ENCODE measurements at places on chromosomes 2 and 18.

GRCh38 chr18:25648716-25649260 is 296.8 kb upstream of the ZNF521 start:
- no peak for DNase-seq

DNA sequence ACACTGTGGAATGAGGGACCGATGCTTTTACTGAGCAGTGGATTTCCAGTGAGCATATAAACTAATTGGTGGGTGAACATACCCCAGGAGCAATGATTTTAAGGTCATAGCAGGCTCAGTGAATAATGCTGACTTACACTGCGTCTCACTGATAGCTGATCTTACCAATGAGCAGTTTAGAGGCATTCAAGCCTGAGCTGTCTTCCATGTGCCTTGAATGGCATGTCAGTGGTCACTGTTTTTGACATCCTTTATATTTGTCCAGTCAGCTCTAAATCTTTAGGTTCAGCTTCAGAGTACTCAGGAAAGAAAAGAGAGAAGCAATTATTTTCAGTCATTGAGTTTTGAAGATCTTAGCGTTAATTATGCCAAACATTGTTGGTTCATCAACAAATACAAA is 88.3 kb downstream of the CAMKMT start:
- DNase-seq: no peak

DNA sequence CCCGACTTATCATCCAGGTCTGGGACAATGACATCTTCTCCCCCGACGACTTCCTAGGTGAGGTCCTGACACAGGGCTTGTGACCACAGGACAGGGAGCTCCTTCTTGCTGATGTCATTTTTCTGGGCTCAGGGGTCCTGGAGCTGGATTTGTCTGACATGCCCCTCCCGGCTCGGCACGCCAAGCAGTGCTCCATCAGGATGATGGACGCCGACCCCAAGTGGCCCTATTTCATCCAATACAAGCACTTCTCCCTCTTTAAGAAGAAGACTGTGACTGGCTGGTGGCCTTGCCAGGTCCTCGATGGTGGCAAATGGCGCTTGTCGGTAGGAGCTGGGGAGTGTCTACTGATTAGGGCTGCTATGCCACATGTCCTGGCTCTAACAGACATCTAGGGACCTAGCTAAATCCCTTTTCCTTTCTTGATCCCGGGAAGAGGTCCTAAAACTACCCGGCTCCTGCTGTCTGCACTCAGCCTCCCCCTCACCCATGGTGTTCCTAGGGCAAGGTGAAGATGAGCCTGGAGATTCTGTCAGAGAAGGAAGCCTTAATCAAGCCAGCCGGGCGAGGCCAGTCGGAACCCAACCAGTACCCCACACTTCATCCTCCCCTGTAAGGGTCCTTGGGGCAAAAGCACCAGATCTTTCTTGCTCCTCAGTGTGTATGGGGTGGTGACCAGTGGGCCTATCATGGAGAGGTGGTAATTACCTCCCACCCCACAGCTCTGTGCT is 36.7 kb downstream of the LMAN2L start:
- no peak for DNase-seq

DNA sequence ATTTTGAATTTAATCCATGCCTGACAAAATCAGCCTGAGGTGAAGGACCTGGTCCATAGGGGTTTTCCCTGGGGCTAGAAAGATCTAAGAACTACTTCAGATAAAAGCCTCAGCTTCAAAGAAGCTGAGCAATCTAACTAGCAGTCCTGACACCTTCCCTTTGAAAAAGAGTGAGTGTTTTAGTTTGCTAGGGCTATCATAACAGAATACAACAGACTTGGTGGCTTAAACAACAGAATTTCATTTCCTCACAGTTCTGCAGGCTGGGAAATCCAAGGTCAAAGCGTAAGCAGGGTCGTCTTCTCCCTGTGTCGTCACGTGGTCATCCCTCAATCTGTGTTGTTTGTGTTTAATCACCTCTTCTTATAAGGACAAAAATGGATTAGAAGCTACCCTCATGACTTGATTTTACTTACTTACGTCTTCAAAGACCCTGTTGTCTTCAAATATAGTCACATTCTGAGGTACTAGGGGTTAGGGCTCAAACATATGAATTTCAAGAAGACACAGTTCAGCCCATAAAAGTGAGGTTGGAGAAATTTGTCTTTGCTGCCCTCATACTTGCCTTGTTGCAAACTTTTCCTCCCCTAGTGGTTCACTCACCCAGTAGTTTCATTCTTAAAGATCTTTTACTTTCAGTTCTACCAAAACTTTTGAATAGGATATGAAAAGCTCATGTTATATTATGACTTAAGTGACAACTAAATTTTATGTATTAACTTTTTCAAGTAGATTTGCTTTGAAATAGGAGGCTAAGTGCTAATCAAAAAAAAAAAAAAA is 673.8 kb downstream of the ARHGAP15 start:
- DNase-seq: no peak

DNA sequence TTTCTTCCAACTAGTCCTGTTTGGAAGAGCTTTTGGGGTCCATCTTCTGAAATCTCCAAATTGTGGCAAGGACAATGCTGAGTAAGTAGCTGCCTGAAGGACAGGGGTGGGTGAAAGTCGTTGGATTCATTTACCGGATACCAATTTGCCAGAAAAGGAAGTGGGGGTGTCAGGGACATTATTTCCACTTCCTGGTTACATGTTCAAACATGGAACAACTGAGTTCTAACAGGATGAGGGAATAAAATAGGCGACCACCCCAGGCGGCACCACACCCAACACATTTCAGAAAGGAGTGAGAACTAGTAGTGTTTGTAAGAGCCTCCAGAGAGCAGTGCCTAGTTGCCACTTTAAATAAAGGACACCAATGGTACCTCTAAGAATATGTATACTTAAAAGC is 158.6 kb upstream of the SERTAD2 start:
- DNase-seq: no peak

DNA sequence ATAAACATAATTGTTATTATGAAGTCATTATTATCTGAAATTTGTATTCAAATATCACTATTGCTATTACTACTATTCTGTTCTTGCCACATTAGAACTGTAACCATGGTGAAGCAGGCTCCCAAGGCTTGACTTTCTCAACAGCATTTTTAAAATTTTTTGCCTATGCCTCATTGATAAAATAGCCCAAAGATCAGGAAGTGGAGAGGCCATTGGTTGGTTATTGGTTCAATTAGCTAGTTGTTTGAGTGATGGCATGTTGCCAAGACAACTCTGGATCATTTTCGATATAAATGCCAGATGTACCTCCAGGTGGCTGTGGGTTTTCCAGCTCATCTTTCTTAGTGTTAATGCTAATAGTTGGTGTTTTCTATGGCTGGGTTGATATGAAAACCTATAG is 513.5 kb downstream of the TRIB2 start:
- DNase-seq: no peak

GRCh38 chr2:132773331-132773730 is 103.3 kb upstream of the LYPD1 start:
- DNase-seq: no peak

GRCh38 chr2:201930043-201930442 is 103.6 kb upstream of the FZD7 start:
- no peak for DNase-seq

DNA sequence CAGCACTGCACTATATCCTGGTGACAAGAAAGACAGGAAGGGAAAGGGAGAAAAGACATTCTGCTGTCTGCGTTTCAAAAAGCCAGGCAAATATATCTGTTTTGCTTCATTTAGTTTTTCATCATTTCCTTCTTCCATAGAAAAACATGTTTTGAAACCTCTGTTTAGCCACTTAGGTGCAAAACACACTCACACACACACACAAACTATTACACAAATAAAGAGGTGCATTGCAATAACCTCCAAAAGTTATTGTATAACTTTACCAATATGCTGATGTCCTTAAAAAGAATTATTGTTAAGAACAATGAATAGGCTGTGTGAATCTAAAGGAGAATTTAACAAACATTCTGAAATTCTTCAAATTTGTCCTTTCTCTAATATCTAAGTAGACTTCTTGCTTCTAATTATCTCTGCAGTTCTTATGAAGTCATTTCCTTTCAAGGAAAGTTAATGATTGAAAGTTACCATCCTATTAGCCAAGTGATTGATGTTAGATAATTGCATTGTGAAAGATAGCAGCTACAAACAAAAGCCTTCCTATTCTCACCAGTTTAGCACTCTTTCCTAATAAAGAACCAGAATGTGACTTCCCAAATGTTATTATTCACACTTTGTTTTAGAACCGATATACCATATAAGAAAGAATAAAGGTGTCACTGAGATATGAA is 516.7 kb downstream of the KCNJ3 start:
- DNase-seq: no peak

GRCh38 chr2:4903656-4904348 is 788.4 kb upstream of the SOX11 start:
- no peak for DNase-seq

DNA sequence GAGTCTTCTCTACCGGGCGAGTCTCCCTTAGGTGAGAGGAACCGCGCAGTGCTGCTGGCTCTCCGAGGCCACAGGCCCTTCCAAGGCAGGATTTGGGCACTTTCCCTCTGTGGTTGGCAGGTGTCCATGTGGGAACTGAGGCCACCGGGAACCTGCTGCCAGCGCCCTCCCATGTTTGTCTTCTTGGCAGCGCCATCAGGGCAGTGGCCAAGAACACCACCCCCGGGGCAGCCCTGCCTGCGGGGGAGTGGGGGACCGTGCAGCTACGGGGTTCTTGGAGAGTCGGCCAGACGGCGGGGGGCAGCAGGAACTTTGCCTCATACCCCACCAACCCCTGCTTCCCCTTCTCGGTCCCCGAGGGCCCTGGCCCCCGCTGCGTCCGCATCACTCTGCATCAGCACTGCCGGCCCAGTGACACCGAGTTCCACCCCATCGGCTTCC is 10.0 kb downstream of the CAPN10 start:
- DNase-seq: no peak

GRCh38 chr18:32175265-32175664 is 14.6 kb upstream of the MEP1B start:
- DNase-seq: no peak

GRCh38 chr18:45910405-45911023 is 56.6 kb downstream of the EPG5 start:
- no peak for DNase-seq

DNA sequence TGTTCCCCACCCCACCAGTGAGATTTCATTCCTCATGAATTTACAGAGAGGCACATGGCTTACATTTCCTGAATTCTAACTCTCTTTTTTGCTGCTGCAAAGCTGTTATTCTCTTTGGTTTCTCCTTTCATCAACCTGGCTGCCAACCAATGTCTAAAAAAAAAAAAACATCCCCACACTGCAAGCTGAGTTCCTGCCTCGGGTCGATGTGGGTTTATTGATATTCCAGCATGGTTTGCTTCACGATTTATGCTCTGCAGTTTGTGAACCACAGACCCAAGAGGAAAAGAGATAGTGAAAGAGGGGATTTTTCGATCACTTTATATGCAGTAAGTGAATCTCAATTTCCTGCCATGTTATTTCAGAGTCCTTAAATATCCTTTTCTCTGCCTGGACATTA is 363.6 kb downstream of the LPIN1 start:
- DNase-seq: no peak

DNA sequence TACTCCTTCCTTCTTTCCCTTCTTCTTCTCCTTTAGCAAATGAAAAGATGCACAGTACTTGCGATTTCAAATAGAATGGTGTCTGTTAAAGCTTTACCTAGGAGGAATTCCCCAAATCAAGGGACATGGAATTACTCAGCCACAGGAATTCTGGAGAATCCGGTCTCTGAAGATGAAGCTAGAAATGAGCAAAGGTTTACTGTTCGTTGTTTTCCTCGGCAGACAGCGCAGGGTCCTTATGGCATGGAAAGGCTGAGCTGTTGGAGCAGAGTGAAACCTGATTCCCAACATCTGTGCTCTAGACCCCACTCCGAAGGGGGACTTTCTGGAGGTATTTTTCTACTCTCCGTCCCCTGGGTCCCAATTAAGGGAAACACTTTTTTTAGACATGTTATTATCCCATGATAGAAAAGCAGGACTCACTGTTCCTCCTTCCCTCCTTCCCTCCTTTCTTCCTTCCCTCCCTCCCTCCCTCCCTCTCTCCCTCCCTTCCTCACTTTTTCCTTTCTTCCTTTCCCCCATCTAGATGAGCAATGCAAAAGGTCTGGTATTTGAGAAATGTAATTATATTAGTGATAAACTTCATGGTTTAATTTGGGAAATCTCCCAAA is 47.1 kb downstream of the CDCA7 start:
- no peak for DNase-seq

DNA sequence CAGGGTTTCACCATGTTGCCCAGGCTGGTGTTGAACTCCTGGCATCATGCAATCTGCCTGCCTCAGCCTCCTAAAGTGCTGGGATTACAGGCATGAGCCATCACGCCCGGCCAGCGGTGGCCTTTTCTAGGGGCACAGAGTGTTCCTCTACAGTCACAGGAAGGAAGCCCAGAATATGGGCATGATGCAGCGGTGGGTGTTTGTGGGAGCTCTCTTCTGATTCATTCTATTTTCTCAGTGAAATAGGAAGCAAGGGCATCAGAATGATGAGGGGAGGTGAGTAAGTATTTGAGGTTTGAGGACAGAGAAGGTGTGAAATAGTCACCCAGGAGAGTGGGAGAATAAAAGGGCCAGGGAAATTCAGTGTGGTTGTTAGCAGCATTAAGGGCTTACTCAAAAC is 70.3 kb upstream of the PSME4 start:
- DNase-seq: no peak

DNA sequence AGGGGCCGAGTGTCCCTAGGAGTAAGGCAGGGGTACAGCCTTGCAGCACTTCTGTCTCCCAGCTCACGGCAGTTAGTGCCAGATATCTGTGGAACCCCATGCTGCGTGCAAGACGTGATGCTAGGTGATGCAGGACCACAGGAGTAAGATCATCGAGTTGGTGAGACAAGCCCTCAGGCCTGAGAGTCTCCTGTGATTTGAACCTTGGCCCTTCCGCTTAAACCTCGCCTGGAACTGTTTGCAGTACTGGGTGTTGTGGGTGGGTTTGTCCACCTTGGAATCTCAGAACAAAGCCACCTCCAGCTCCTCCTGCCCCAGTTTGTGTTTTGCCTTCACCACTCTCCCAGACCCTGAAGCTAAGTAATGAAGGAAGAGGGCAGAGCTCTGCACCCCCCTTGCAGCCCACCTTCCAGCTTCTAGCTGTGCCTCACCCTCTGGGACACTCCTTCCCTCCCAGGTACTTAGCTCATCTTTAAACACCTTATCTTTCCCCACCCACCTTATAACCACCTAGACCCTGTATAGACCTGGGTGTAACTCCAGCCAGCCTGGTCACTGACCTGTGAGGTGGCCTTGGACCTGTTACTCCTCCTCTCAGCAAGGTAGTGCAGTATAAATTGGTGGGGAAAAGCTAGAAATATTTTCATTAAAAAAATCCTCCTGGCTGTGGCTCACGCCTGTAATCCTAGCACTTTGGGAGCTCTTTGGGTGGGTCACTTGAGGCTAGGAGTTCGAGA is 6.6 kb downstream of the CNNM4 start:
- DNase-seq: no peak

DNA sequence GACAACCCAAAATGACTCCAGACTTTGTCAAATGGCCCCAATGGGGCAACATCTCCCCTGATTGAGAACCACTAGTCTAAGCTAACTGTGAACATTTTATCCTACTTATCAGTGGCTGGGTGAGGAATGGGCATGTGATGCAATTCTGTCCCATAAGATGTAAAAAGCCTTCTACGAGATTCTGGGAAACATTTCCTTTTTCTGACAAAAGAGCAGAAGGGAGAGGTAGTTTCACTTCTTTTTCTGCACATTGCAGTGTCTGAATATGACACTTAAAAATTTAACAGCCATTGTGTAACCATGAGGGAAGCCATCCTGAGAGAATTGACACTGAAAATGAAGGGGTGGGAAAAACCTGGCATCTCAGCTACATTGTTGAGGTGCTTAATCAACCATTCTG is 17.3 kb upstream of the MARCHF4 start:
- DNase-seq: no peak

Data from GDM1 (cell line).